ENCODE measurements at places on chromosomes 4 and X.

- DNase-seq: no peak
Observed at GRCh38 chr4:119721878-119722277, 93.3 kb upstream of the PDE5A start.

- DNase-seq: no peak
Observed at GRCh38 chrX:316351-317325, 2.0 kb downstream of the GTPBP6 start.

- DNase-seq: no peak
Observed at GRCh38 chr4:84378983-84379382, 120.1 kb downstream of the NKX6-1 start.

DNA sequence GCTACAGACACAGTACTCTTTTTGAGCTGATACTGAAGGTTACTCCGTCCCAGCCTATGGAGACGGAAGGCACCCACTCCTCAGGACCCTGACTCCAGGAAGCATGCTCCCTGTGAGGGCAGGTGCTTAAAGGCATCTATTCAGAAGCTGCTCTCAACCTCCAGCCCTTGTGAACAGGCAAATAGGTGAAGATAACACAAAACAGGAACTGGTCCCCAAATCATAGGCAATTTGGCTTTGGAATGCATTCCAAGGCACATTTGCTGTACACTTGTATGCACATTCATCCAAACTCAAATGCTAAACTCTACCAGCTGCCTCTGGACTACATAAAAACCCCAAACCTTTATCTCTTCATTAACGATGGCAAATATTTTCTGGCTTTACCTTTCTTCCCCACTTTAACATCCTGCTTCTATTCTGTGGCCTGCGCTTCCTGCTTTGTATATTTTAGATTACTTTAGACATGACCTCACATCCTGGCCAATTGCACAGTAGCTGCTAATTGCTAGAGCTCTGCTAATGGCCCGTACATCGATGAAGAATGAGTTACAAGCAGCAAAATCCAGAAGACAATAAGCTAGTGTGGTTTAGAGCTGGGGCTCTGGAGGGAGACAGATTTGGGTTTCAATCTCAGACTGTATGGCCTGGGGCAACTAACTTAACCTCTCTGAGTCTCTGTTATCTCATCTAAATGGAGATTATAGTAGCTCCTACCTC lies 3.2 kb downstream of the SEL1L3 start:
- DNase-seq: no peak
